ENCODE measurements at places on chromosomes 13 and 19.

DNA sequence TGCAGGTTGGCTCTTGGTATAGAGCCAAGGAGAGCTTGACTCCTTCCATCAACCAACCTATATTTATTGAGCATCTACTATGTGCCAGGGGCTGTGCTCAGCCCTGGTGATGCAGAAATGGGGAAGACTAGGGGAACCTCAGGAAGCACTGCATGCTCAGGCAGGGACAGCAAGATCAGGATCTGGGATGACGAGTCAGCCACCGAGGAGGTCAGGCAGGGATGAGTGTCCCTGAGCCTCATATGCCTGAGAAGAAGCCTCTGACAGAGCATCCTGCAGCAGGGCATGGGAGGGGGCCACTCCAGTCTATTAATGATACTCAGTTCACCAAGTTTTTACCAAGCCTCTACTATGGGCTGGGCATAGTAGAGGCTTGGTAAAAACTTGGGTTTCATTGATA lies 158.1 kb downstream of the KATNAL1 start:
- no peak for DNase-seq

DNA sequence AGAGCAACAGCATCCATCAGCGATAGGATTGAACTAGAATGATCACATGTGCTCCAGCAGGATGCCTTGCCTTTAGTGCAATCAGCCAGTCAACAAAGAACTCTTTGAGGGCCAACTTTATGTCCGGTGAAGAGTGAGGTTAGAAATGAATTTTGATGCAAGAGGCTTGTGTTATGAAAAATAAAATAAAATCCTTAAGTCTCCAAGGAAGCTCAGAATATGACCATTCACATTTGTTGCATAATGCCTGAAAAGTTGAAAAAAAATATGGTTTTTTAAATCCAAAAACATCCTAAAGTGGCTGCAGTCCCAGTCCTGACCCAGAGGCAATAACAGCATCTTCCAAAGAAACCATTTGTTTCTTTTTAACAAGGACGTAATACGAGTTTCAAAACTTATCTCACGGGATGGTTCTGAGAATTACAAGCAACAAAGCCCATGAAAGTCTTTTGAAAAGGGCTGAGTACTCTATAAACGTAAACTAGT lies 61.3 kb downstream of the DCLK1 start:
- no peak for DNase-seq

DNA sequence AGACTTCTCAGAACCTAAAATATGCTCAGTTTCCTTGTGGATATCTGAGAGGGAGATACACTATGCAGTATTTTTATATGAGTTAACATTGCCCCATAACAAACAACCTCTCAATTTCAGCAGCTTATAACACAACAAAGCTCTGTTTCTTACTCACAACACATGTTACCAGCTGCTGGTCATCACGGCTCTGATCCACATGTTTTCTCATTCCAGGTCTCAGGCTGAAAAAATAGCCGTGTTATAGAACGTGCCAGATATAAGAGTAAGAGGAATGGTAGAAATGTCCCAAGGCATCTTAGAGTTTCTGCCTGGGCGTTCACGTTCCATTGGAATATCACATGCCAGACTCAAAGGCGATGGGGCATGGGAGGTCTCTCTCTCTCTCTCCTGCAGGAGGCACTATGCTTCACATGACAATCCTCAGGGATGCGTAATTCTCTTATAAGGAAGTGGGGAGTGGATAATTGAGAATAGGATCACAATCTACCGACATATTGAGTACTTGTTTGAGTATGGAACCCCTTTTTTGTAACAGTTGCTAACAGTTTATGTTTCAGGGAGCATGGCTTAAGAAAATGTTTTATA lies 246.6 kb downstream of the NHLRC3 start:
- no peak for DNase-seq

DNA sequence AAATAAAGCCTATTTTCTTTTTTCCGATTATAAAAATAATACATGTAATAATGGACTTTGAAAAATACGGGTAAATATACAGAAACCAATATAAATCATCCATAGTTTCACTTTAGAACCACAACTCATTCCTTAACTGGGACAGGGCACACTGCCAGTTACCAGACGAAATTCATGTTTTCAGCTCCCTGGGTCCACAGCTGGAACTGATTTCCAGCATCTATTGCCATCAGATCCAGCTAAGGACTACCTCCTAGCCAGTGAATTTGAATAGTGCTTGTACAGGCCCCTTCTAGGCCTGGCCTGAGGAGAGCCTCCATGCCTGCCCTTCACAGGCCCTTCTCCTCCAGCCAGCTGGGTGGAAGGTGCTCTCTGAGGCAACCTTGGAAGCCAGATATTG lies 30.0 kb upstream of the ATP12A start:
- DNase-seq, result no peak

DNA sequence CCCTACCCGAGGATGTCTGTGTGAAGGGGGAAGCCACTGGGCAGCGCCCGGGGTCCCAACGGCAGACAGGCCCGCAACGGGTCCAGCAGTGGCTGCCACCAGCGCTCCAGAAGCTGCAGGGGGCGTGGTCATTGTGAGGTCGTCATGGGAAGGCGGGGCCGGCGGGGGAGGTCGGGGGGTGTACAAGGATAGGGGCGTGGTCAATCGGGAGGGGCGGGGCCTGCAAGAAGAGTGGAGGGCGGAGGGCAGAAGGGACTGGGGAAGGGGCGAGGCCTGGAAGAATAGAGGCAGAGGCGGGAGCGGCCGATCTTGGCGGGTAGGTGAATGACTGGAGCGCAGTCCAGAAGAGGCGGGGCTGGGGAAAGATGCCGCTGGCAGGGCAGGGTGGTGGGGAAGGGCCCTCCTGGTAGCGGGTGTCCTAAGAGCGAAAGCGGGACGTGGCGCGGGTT lies 4.4 kb downstream of the FUZ start:
- peak; percentile 13 for DNase-seq

DNA sequence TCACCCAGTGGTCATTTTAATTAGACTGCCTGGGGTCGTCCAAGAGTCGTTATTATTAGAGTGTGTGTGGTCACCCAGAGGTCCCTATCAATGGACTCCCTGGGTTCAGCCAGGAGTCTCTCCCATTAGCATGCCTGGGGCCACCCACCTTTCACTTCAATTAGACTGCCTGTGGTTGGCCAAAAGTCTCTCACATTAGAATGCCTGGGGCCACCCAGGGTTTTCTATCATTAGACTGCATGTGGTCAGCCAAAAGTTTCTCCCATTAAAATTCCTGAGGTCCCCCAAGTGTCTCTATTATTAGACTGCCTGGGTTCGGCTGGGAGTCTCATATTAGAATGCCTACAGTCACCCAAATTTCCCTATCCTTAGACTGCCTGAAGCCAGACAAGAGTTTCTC lies 1472.6 kb downstream of the UQCRFS1 start:
- DNase-seq, result no peak

DNA sequence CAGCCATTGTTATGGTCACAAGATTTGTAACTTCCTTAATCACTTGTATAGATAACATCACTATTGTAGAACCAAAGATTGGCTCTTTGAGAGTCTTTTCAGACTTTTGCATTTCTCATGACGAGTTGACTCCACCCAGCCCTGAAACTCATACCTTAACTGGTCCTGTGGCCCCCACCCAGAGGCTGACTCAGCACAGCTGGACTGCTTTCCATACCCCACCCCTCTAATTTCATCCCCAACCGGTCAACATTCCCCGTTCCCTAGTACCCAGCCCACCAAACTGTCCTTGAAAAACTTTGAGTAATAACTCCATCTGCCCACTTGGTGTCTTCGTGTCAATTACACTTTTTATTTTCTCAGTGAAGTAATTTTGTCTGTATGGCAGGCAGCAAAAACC lies 32.1 kb upstream of the SLITRK1 start:
- DNase-seq, result no peak

DNA sequence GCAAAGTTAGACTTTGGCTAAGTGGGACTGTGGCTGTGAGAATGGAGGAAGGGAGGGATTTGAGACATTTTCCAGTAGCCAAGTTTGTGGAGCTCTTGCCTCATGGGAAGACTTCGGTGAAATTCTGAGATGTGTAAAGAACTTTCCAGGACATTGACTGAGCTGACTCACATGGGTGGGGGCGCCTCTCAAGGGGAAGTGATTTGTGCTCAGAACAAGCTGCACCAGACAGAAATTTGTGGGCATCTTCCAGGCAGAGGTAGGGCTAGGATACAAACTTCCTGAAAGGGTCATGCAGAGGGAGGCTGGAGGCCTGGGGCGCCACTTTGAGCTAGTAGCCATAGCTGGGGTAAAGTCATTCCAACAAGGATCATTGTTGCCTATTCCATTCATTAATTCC lies 9.8 kb upstream of the SIGLEC10 start:
- no peak for DNase-seq

- no peak for DNase-seq
Measured at GRCh38 chr13:84744203-84744602, 861.9 kb upstream of the SLITRK1 start.

- no peak for DNase-seq
Measured at GRCh38 chr19:19276851-19277250, 3.8 kb upstream of the TM6SF2 start.

DNA sequence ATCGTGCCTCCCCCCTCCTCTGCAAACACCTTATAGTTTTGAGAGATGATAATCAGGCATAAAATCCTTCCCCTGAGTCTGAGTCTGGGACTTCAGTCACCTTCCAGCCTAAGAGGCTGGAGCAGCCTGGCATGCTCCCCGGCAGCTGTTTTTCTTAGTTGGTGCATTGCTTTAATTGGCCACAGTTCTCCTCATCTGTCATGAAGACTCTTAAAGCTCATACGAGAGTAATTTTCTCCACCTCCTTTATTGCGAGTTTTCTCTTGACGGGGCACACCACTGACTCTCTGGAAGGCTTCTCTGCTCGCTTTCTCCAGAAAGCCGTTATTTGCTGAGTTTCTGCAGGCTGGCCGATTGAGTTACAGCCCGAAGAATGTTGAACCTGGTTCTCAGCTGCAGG lies 310.5 kb downstream of the ATP8A2 start:
- no peak for DNase-seq

- DNase-seq, result no peak
Measured at GRCh38 chr13:112078879-112079531, 12.1 kb downstream of the SOX1 start.

- no peak for DNase-seq
Measured at GRCh38 chr13:36294096-36294495, 3.5 kb downstream of the CCDC169 start.
